ENCODE measurements at places on chromosomes 16 and 17.
A peak's percentile ranks its signal among the peaks of the same experiment; 100 is the strongest.

- DNase-seq = no peak
These were observed 26.1 kb upstream of the ZNHIT3 start for GRCh38 chr17:36460265-36460937.

DNA sequence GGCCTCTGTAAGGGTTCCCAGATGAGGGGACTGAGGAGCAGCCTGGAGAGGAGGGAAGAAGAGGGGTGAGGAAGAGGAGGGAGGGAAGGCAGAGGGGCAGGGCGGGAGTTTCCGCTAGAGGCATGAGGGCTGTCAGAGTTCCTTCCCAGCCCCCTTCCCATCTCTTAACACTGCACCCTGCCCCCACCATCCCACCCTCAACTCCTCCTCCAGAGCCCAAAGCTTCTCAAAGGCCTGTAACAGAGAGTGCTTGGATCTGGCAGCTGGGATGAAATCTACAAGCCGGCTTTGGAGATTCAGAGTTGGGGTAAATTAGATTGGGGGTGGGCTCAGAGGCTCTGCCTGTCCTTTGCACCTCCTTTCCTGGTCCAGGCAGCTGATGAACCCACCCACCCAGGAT, 57.3 kb upstream of the DLX4 start:
- DNase-seq = no peak

DNA sequence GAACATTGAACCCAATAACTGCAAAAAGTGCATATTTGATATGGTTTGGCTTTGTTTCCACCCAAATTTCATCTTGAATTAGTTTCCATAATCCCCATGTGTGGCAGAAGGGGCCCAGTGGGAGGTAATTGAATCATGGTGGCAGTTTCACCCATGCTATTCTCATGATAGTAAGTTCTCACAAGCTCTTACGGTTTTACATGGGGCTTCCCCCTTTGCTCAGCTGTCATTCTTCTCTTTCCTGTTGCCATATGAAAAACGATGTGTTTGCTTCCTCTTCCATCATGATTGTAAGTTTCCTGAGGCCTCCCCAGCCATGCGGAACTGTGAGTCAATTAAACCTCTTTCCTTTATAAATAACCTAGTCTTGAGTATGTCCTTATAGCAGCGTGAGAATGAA, 127.6 kb downstream of the CHD9NB start:
- DNase-seq = no peak

- DNase-seq = peak; percentile 4
These were observed 691 bp downstream of the USB1 start for GRCh38 chr16:58001781-58002415.

- no peak for DNase-seq
These were observed 9.6 kb downstream of the GPRC5C start for GRCh38 chr17:74441537-74441936.

DNA sequence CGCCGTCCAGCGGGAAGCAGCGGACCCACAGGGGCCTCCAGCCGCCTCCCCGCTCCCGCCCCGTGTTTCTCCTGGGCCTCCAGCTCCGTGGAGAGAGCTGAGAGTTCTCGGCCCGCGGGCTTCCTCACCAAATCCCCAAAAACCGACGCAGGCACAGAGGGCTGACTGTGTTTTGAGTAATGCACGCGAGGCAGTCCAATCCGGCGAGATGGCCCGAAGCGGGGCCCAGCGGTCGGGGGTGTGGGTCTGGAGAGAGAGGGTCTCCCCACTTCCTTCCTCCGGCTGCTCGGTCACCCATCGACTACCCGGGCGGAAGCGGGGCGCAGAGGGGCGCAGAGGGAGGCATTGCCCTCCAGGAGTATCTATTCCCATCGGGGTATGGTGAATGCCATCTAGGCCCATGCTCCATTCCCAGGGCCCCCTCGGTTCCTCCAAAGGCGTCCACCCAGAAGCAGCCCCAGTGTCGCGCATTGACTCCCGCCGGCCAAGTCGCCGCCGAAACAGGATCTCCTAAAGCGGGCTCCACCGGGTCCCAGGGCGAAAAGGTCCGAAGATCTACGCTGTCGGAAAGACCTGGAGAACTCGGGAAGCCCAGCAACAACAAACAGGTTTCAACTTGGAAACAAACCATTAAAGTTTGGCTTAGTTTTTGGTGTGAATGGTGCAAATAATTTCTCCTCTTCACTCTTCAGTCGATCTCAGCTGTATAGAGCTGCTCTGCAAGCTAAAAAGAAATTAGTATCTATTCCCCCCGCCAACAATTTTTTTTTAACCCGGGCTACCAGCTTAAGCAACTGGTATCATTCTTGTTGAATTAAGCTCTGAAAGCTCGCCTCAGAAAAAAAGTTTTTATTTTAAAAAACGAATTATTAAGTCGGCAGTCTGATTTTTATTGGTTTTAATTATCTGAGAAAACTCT, 19.2 kb upstream of the HOXB13 start:
- no peak for DNase-seq

DNA sequence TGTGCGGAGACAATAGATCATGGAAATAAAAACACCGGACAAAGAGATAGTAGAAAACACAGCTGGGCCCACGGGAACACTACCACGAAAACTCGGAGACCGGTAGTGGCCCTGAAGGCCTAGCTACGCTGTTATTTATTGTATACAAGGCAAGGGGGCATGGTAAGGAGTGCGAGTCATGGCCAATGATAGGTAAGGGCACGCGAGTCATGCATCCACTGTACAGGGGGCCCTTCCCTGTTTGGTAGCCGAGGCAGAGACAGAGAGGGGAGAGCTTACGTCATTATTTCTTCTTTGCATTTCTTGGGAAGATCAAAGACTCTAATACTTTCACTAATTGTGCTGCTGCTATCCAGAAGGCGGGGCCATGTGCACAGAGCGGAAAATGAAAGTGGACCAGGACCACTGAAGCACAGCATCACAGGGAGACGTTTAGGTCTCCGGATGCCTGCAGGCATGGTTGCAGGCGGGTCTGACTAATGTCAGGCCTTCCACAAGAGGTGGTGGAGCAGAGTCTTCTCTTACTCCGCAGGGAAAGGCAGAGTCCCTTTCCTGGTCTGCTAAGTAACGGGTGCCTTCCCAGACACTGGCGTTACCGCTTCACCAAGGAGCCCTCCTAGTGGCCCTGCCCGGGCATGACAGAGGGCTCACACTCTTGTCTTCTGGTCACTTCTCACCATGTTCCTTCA, 74.4 kb upstream of the ARL4D start:
- DNase-seq = no peak

Measured in OCI-M1 (cell line).